ENCODE measurements at places on chromosomes 1 and 21.

DNA sequence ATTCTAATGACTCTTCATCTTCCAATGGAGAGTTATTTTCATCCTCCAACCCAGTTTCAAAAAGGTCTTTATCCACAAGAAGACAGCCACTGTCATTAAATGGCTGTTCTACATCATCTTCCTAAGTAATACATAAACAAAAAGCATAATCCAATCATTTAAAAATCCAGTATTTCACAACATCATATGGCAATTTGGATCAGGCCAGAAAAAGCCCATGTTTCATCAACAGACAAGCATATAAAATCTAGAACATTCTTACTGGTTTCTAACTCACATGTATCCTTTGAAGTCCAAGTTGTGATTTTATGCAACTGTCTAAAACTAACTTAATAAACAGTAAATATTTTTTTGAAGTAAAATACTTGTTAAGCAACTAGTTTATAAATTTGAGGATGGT is 6.6 kb downstream of the CLSPN start:
- DNase-seq = no peak

GRCh38 chr1:246083416-246083815 is 423.7 kb downstream of the SMYD3 start:
- no peak for DNase-seq

DNA sequence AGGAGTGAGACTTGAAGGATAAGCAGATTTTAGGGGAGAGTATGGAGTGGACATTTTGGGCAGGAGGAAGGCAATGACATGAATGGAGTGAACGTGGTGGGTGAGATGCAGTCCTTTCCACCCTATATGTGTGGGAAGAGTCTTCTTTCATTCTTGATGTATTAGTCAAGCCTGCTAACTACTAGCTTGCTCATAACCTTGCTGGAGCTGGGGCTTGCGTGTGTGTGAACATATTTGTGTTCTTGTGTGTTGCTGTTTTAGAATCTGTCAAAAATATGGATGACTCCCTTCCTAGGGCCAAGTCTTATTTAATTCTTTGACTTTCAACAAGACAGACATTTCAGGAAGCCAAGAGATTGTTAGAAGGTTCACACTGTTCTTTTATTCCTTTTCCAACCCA is 132.7 kb downstream of the UCK2 start:
- DNase-seq = no peak

GRCh38 chr1:96475903-96476302 is 245.7 kb upstream of the PTBP2 start:
- no peak for DNase-seq

GRCh38 chr1:163085904-163086268 is 16.7 kb downstream of the RGS4 start:
- no peak for DNase-seq

DNA sequence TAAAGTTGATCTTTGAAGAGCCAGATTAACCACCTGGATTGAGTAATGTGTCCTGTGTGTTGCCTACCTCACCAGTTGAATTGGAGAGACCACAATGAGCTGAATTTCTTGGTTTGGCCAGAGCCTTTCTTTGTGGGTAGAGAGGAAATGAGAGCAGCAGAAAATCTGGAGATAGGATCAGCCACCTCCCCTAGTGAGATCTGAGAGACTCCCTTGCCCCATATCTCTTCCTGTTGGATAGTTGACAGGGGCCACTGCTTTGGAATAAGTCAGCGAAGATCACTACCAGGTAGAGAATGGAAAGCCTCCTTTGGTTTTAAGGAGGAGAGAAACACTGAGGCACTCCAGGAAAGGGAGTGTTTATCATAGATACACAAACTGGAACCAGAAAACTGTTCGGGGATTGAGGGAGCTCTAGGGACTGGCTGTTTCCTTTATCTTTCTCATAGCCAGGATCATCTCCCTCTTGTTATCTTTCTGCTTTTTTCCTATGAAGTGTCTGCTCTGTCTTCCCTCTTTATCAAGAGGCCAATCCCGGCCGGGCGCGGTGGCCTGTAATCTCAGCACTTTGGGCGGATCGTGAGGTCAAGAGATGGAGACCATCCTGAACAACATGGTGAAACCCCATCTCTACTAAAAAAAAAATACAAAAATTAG is 21.3 kb upstream of the ZNF326 start:
- no peak for DNase-seq

DNA sequence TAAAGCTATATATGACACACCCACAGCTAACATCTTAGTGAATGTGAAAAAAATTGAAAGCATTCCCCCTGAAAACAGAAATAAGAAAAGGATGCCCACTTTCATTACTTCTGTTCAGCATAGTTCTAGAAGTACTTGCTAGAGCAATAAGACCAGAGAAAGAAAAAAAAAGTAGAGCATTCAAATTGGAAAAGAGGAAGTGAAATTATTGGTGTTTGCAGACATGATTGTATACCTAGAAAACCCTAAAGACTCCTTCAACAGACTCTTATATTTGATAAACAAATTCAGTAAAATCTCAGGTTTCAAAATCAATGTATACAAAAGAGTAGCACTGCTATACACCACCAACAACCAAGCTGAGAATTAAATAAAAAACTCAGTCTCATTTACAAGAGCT is 1461.0 kb downstream of the AMY1C start:
- no peak for DNase-seq

DNA sequence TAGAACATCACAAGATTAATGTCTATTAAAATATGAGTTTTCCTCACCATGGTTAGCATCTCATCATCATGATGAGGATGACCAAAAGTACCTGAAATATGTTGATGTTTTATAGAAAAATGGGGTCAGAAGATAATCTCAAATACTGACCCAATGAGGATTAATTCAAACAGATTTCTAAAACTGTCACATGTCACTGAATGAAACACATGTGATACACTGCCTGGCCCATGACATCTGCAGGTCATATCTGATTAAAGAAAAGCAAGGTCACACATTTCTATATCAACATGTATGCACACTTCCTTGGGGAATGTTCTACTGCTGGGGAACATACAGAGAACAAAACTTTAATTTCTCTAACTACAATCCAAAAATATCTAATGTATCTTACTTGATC is 470.6 kb upstream of the ADGRL2 start:
- no peak for DNase-seq

- DNase-seq = peak; percentile 90
These were observed 56.2 kb upstream of the RASAL2 start for GRCh38 chr1:178037510-178038253.

GRCh38 chr1:31926252-31926651 is 11.9 kb downstream of the PTP4A2 start:
- no peak for DNase-seq

- DNase-seq = peak; percentile 73
These were observed 16.4 kb downstream of the INPP5B start for GRCh38 chr1:37930246-37931101.

DNA sequence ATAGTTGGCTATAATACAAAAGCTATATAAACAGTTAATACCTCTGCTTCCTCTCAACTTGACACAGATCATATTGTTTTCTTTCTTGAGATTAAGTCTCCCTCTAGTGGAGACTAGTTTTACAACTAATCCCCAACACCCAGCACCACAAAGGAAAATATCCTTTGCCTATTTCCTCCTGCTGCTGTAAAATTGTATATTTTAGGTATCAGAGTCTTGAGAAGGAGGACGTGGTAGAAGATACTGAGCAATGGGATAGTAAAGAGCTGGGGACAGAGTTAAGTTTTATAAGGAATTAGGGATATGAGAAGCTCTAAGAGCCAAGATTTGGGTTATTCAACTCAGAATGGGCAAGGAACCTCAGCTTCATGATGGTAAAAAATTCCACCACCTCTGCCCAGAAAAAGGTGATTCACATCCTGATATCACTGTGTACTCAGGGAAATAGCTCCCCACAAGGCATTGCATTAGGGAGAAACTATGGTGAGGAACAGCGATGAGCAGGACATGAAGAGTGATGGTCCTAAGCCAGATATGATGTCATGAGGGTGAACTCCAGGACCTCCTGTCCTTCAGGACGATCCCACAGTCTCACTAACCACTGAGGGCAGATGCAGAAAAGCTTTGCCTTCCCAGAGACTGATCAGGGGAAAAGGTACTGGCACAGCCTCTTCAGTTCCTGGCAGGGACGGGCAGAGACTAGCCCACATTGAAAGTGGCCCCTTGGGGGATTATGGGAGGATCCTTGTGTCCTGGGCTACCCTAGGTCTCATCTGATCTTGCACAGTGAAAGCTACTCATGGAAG is 14.7 kb upstream of the CFAP126 start:
- peak; percentile 81 for DNase-seq

DNA sequence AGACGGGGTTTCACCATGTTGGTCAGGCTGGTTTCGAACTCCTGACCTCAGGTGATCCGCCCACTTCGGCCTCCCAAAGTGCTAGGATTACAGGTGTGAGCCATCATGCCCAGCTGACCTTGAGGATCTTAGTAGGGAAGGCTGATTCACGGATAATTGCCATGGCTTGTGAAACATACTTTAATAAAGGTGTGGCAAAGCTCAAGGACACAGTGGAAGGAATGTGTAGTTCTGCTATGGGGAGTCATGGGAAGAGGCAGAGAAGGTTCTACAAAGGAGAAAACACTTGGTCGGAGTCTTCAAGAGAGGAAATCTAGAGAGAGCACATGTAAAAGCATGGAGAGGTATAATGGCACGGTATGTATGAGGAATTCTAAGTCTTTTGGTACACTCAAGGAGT is 12.7 kb upstream of the PTCH2 start:
- DNase-seq = no peak

DNA sequence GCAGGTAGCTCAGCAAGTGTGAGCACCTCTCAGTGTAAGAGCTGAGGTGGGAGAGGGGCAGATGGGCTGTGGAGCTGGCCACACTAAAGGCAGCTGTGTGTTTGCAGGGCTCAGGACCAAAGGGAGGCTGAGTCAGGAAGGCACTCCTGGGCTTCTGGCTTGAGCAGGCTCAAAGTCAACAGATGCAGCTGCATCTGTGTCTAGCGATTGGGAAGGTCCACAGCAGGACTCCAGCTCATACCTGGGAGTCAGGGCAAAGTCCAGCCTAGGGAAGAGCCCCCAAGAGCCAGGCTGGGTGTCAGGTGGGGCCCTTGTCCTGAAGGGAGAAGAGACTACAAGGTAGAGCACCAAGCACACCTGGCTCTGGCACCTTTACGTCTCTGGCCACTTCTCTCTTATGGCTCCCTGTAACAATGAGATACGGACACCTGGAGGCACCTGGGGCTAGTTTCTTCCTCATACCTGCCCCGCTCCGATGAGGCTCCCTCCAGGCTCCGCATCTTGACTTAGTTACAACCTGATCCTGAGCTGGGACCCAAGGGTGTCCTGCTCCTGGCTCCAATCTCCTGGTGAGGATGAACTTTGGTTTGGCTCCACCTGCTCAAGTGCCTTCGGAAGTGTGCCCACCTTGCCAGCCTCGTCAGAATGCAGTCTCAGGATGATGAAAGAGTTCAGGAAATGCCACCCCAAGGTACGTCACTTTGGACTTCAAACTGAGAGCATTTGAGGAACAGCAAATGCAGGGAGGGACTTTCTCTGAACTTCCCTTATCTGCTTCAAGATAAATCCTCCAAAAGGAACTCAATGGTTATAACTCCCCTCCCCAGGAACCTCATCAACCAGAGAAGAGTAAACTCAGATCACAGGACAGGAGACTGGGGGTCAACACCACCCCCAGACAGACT is 21.5 kb upstream of the SLC2A1 start:
- DNase-seq = no peak

DNA sequence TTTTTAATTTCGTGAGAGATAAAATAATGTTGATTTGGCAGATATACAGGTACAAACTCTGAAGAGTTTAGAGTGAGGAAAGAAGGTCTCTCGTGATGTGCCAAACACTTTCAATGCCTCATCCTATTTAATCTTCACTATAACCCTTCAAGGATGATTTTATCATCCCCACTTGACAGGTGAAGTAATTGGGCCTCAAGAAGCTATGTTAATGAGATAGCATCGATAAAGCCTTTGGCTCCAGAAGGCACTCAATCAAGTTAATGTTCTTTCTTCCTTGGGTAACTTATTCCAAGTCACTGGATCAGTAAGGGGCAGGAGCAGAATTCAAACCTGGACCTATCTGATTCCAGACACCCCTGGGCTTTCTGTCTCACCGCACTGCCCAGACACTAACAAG is 7.2 kb downstream of the LMOD1 start:
- DNase-seq = no peak

DNA sequence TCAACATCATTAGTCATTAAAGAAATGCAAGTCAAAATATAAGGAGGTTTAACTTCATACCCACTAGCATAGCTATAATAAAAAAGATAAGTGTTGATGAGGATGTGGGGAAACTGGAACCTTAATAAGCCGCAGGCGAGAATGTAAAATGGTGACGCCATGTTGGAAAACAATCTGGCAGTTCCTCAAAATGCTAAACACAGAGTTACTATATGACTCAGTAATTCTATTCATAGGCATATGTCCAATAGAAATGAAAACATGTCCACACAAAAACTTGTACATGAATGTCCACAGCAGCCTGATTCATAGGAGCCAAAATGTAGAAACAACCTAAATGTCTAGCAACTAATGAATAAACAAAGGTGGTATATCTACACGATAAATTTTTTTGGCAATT is 23.2 kb downstream of the DDX59 start:
- DNase-seq = no peak

GRCh38 chr1:203672346-203672745 is 45.7 kb downstream of the ATP2B4 start:
- peak; percentile 87 for DNase-seq

GRCh38 chr21:41491412-41491811 is 16.5 kb downstream of the TMPRSS2 start:
- DNase-seq = no peak

DNA sequence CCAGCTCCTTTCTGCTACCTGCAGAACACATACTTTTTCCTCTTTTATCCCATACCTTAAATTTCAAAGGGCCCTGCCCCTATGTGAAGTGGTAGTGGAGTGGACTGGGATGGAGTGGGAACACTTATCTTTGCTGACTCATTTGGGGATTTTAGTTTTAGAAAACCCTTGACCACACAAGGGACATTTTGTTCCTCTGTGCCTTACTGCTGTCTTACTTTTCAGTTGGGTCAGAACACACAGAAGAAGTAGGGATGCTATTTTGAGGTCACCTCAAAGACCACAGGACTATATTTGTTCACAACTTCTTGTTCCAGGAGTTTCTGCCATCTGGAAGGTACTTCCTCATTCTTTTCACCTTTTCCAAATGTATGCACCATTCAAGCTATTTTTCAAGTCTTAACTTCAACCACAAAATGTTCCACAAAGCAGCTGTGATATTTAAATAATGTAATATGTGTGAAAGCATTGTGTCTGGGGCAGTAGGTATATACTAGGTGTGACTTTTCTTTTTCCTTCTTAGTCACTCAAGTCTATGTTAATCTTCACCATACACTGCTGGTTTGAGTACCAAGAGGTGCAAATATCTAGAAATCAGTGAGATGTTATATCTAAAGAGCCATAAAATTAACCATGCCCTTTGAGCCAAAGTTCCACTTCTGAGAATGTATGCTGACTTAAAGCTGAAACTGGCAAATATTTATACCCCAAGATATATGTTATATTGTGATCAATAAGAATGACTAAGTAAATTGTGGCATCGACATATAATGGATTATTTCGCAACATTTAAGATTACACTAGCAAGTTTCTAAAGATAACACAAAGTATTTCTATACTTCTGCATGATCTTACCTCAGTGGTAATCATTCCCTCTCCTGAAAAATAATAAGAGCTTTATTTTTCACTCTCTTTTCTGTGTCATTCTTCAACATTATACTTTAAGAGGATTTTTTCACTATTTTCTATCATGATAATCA is 308.5 kb downstream of the MRPL39 start:
- no peak for DNase-seq

- no peak for DNase-seq
These were observed 3.2 kb upstream of the TNFSF4 start for GRCh38 chr1:173210283-173210682.

Measured in ascending aorta (tissue), 2 donors.